MCF 10A (cell line): ENCODE measurements at places on chromosomes 3 and 15.

DNA sequence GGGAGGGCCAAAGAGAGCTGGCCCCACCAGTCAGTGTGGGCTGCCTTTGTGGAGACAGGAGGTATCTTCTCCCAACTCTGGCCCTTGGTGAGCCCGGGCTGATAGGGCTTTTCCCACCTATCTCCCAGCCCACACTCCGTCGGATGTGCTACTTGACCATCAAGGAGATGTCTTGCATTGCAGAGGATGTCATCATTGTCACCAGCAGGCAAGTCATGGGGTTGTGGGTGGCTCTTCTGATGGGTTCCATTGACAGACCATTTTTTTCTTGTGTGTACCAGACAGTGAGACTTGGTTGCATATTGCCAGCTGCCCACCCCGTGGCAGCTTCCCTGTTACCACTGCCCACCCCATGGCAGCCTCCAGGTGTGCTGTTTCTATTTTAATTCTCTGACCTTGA is 3.3 kb downstream of the COPG1 start:
- H3K4me3 ChIP-seq = no peak overlapping the region
- H3K36me3 ChIP-seq = peaks cover 77% of the 10 kb centered on the region
- peaks cover 19% of the 10 kb centered on the region for H3K4me1 ChIP-seq
- no peaks in the 10 kb centered on the region for H3K27me3 ChIP-seq
- H3K27ac ChIP-seq = peak overlapping the region; percentile 42
- no peak for DNase-seq

DNA sequence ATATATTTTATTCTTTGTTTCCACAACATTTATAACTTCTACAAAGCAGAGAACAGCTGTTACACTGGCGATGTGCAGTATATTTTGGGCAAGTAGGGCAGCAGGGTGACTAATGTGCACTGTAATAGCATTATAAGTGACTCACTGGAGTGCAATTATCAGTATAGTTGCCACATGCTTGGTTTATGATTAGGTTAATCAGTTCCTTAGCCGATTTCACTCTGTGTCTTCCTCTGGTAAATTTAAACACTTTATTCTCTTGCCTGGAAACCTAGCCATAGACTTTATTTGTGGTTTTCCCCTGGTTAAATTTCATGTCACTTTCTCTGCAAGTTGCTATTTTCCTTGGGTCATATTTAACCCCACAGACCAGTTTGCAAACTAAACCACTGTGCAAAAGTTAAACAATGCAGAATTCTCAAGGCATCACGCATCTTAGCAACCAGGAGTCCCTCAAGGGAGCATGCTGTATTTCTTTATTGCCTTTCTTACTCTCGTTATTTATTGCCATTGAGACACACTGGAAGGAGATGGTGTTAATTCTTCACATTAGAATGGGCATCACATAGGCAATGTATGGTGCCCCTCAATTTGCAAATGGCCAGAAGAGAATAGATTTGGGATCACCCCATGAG is 690.2 kb upstream of the DPPA4 start:
- no peaks in the 10 kb centered on the region for H3K27me3 ChIP-seq
- H3K36me3 ChIP-seq = no peaks in the 10 kb centered on the region
- peaks cover 11% of the 10 kb centered on the region for H3K4me1 ChIP-seq
- H3K27ac ChIP-seq = no peak overlapping the region

- H3K27me3 ChIP-seq = no peaks in the 10 kb centered on the region
- H3K36me3 ChIP-seq = peaks cover 47% of the 10 kb centered on the region
- H3K4me3 ChIP-seq = no peak overlapping the region
- no peaks in the 10 kb centered on the region for H3K4me1 ChIP-seq
- no peak for DNase-seq
- no peak overlapping the region for H3K27ac ChIP-seq
Observed at GRCh38 chr3:140974900-140975299, 33.3 kb downstream of the SLC25A36 start.

GRCh38 chr15:22872936-22873701 is 34.7 kb downstream of the NIPA2 start:
- H3K27ac ChIP-seq = no peak overlapping the region
- no peaks in the 10 kb centered on the region for H3K4me1 ChIP-seq
- H3K27me3 ChIP-seq = no peaks in the 10 kb centered on the region

DNA sequence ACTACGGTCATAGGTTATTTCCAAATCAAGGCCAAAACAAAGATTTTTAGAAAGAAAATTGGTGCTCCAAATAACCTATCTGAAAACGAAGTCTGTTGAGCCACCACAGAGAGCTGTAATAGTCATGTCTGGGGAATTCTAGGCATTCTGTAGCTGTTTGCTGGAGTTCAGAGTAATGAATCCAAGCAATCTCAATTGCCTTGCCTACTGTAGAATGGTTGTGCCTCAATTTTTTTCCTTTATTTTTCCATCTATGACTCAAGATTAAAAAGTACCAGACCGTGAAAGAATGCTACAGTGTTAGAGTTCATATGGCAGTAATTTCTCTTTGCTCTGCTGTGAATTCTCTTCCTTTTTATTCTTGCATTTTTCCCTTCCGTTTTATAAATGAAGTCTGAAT is 1007.2 kb upstream of the ALCAM start:
- H3K27me3 ChIP-seq = no peaks in the 10 kb centered on the region
- H3K4me1 ChIP-seq = peaks cover 5% of the 10 kb centered on the region
- DNase-seq = peak; percentile 18
- no peak overlapping the region for H3K4me3 ChIP-seq

GRCh38 chr3:181713676-181714612 is 2.2 kb downstream of the SOX2 start:
- H3K27me3 ChIP-seq = no peaks in the 10 kb centered on the region
- DNase-seq = no peak
- H3K4me1 ChIP-seq = peaks cover 8% of the 10 kb centered on the region
- H3K4me3 ChIP-seq = no peak overlapping the region
- H3K36me3 ChIP-seq = no peaks in the 10 kb centered on the region
- H3K27ac ChIP-seq = no peak overlapping the region

DNA sequence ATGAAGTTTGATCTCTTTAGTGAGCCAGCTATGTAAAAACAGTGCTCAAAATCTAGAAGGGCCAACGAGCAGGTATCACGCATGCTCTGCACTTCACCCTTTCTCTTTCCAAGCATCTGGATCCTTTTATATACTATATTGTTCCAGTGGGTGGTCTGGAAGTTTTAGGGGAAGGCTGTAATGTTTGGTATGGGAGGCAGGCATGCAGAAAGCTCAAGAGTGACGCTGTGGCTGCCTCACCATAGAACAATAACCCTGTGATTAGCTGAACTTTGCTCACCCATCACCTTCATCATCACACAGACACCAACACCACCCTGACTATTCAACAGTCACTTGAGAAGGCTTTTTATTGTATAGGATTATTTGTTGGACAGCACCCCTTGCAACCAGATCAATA is 81.6 kb downstream of the FBN1 start:
- H3K27ac ChIP-seq = no peak overlapping the region
- H3K36me3 ChIP-seq = no peaks in the 10 kb centered on the region
- H3K27me3 ChIP-seq = no peaks in the 10 kb centered on the region

DNA sequence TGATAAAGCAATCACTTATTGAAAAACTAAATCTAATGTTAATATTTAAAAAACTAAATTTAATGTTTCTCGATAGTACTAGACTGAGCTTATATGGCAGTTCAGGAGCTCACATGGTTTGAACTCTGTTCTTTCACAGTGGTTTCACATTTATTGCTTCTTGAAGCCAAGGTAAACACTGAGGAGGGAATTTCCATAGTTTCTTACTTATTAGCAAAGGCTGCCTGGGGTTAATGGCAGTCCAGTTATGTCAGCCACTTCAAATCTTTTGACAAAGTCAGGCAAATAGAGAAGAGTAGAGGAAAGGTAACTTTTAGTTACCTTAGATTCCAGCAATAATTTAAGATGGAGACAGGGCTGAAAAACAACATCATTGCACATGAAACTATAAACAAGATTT is 831.5 kb downstream of the ROBO2 start:
- H3K4me1 ChIP-seq = peaks cover 12% of the 10 kb centered on the region
- H3K4me3 ChIP-seq = no peak overlapping the region
- no peaks in the 10 kb centered on the region for H3K36me3 ChIP-seq
- peak; percentile 11 for DNase-seq

GRCh38 chr3:127226946-127227842 is 34.3 kb downstream of the PRR23E start:
- H3K4me3 ChIP-seq = peak overlapping the region; percentile 55
- H3K4me1 ChIP-seq = peaks cover 8% of the 10 kb centered on the region
- peak overlapping the region; percentile 72 for H3K27ac ChIP-seq
- H3K27me3 ChIP-seq = no peaks in the 10 kb centered on the region
- no peaks in the 10 kb centered on the region for H3K36me3 ChIP-seq

GRCh38 chr3:105118905-105119304 is 247.8 kb upstream of the ALCAM start:
- H3K4me1 ChIP-seq = peaks cover 6% of the 10 kb centered on the region
- H3K4me3 ChIP-seq = no peak overlapping the region
- peak; percentile 75 for DNase-seq
- H3K36me3 ChIP-seq = no peaks in the 10 kb centered on the region

DNA sequence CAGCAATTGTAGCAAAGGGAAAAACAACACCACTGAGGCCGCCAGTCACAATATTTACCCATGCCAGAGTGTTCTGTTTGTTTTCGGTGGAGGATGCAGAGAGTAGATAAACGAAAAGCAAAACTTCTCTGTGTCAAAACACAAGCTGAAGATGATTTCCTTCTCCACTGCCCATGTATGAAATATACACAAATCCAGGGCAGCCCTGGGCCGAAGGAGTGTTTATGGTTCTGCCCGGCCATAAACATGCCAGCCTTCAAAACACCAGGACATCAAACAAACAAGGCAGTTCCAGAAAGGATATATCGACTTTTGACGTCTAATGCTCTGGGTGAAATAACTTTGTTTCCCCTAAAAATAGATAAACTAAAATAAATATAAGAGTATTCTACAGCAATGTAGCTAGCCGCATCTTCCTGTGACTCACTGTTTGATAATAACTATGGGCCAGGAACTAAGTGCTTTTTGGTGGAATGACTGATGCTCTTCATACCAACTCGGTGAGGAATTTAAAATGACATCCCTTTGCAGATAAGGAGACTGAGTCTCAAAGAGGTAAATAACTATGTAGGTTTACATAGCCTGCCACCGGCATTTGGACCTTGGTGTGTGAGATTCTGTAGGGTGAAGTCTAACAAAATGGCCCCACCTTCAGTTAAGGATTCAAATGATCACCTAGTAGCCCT is 82.8 kb downstream of the MAGI1 start:
- no peak overlapping the region for H3K27ac ChIP-seq
- no peaks in the 10 kb centered on the region for H3K27me3 ChIP-seq
- peaks cover 6% of the 10 kb centered on the region for H3K4me1 ChIP-seq
- H3K4me3 ChIP-seq = no peak overlapping the region
- H3K36me3 ChIP-seq = no peaks in the 10 kb centered on the region

- H3K4me3 ChIP-seq = no peak overlapping the region
- no peaks in the 10 kb centered on the region for H3K27me3 ChIP-seq
- H3K27ac ChIP-seq = no peak overlapping the region
Observed at GRCh38 chr3:78277220-78277619, 1237.3 kb downstream of the ROBO2 start.

- no peaks in the 10 kb centered on the region for H3K4me1 ChIP-seq
- no peaks in the 10 kb centered on the region for H3K36me3 ChIP-seq
- no peak overlapping the region for H3K4me3 ChIP-seq
- DNase-seq = no peak
- no peaks in the 10 kb centered on the region for H3K27me3 ChIP-seq
- H3K27ac ChIP-seq = no peak overlapping the region
Observed at GRCh38 chr3:149258298-149258697, 36.7 kb upstream of the CP start.

GRCh38 chr15:40204100-40204499 is 34.8 kb upstream of the PAK6 start:
- H3K36me3 ChIP-seq = peaks cover 25% of the 10 kb centered on the region
- DNase-seq = no peak

DNA sequence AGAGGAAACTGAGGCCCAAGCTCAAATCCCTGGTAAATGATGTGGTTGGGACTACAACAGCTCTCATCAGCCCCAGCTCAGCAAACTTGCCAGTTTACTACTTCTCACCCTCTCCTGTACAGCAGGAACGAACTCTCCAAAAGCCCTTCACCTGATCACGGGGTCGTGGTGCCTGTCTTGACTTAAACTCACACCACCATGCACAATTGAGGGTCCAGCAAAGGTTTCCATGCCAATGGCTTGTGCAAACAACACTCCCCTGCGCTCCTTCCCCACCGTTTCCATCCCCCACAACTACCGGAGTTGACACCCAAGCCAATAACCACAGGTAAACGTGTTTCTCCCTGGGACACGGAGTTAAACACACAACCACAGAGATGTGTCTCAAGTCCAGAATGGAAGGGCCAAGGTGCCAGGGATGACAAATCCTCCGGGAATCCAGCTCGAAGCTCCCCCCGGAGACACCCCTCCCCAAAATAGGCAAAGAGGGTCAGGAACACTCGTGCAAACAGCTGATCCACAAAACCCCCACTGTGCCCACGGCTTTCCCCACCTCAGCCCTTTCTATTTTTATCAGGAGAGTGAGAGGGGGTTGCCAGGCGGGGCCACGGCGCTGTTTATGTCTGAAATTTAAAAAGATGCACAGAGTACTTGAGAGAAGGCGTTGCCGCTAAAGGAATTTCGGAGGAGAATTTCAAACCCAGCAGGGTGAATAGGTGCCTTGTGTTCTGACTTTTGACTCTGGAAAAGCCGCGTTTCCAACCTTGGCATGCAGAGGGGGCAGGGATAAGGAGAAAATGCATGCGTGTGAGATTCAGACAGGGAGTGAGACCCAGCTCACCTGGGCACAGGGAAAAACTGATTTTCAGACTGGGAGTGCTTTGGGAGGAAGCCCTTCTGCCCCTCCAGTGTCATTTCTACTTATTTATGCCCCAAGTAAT is 10.6 kb upstream of the ACAN start:
- peaks cover 25% of the 10 kb centered on the region for H3K4me1 ChIP-seq
- no peaks in the 10 kb centered on the region for H3K36me3 ChIP-seq

- H3K27me3 ChIP-seq = no peaks in the 10 kb centered on the region
- DNase-seq = no peak
- H3K4me1 ChIP-seq = no peaks in the 10 kb centered on the region
- no peak overlapping the region for H3K4me3 ChIP-seq
Observed at GRCh38 chr15:79322945-79323344, 12.0 kb downstream of the TMED3 start.

- H3K27me3 ChIP-seq = no peaks in the 10 kb centered on the region
- no peaks in the 10 kb centered on the region for H3K4me1 ChIP-seq
- no peak overlapping the region for H3K4me3 ChIP-seq
- H3K27ac ChIP-seq = no peak overlapping the region
- DNase-seq = no peak
- H3K36me3 ChIP-seq = peaks cover 5% of the 10 kb centered on the region
Observed at GRCh38 chr3:48548126-48548525, 8.5 kb downstream of the PFKFB4 start.

- no peak overlapping the region for H3K27ac ChIP-seq
- no peak overlapping the region for H3K4me3 ChIP-seq
- no peaks in the 10 kb centered on the region for H3K4me1 ChIP-seq
Observed at GRCh38 chr15:97566961-97567360, 393.5 kb upstream of the ARRDC4 start.

DNA sequence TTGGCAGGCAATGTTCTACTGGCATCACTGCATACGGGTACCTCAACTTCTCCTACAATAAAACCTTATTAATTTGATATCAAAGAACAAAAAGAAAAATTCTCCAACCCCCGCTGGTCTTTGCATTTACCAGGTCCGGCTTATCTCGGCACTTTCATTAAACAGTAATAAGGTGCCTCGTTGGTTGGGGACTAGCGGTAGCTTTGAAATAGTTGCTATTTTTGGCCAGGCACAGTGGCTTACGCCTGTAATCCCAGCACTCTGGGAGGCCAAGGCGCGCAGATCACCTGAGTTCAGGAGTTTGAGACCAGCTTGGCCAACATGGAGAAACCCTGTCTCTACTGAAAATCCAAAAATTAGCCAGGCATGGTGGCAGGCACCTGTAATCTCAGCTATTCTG is 32.0 kb upstream of the CGNL1 start:
- H3K36me3 ChIP-seq = no peaks in the 10 kb centered on the region
- no peaks in the 10 kb centered on the region for H3K4me1 ChIP-seq
- H3K27ac ChIP-seq = no peak overlapping the region
- DNase-seq = no peak
- H3K4me3 ChIP-seq = no peak overlapping the region

GRCh38 chr15:29570948-29571791 is 251.1 kb downstream of the TJP1 start:
- H3K27ac ChIP-seq = no peak overlapping the region
- H3K4me1 ChIP-seq = no peaks in the 10 kb centered on the region
- peaks cover 64% of the 10 kb centered on the region for H3K27me3 ChIP-seq
